ACHN (cell line): ENCODE measurements at places on chromosomes 6 and 20.

DNA sequence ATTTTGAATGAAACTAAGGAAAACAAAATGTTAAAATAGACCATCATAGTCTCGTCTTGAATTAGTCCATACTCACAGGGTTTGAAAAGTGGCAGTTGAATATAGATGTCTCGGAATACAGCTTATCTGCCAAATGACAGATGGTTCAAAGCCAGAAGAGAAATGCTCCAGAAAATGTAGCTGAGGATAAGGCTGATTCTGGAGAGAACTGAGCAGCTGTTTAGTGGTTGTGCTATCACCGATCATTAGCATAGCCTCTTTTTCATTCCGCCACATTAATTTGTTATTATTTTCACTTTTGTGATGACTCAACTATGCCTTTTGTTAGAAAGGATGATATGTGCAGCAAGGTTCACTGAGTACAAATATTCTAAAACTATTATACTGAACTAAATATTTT, 390.2 kb upstream of the MAN1A1 start:
- DNase-seq = no peak

DNA sequence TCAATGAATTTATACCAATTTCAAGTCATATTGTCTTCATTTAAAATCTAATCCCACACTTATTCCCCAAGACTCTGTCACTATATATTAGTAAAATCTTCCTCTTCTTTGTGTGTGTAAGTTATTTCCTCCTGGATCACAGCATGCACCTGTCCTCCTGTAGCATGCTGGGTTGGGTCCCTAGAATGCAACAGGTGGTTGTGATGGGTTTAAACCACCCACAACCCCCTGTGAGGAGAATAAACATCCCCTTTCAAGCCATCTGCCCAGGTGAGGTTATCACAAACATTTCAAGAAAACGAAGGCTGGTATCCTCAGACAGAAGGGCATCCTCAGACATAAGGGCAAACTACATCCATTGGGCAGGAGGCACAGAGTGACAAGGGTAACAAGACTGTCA, 26.4 kb downstream of the DZANK1 start:
- no peak for DNase-seq

DNA sequence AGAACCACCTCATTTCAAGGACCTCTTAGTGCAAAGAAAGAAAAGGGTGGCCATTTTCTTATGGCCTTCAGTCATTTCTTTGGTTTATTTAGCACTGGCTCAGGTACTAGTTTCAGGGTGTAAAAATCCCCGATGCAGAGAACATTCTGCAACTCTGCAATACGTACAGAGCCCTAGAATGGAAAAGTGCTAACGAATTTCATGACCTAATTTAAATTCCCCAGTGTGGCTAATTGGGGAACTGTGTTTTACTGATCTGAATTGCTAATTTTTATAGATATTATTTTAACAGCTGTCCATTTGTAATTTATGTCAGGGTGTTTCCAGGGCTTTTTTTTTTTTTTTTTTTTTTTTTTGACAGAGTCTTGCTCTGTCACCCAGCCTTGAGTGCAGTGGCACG, 160.7 kb downstream of the UST start:
- DNase-seq = no peak

- DNase-seq = no peak
Measured at GRCh38 chr20:20743511-20744169, 31.2 kb upstream of the RALGAPA2 start.

DNA sequence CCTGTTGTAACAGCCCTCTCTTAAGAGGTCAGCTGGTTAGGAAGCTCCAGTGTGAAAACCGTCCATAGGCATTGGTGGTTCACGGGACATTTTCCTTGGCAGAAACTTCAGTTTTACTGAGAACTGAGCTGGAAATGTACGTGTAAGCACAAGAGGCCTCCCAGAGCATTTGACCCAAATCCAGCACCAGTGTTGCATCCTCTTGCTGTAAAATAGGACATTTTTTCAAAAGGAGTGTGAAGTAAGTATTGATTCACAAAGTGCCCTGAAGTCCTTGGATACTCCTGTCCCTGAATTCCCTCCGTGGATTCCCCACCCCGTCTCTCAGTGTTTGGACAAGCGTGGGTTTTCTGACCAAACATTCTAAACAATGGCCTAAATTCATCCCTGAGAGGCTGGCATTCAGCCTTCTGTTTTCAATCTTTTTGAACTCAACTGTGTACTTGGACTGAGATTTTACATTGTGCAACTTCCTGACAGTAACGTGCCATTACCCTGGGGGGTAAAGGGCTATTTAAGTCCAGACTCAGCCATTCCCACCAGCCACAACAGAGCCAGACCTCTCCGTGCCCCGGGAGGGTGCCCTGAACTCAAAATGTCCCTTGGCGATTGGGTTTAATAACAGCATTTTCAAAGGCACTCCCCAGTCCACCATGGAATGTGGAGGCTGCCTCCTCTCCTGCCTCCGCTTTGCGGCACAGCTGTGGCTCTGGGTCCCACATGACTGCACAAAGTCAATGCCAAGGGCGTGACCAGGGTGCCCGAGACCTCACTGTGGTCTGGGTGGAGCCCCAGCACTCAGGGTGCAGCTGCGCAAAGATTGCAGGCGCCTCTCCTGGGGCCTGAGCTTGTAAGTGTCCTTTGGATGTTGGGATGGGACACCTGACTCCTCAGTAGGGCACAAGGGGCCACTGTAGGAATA, 92.7 kb upstream of the AFDN start:
- no peak for DNase-seq

DNA sequence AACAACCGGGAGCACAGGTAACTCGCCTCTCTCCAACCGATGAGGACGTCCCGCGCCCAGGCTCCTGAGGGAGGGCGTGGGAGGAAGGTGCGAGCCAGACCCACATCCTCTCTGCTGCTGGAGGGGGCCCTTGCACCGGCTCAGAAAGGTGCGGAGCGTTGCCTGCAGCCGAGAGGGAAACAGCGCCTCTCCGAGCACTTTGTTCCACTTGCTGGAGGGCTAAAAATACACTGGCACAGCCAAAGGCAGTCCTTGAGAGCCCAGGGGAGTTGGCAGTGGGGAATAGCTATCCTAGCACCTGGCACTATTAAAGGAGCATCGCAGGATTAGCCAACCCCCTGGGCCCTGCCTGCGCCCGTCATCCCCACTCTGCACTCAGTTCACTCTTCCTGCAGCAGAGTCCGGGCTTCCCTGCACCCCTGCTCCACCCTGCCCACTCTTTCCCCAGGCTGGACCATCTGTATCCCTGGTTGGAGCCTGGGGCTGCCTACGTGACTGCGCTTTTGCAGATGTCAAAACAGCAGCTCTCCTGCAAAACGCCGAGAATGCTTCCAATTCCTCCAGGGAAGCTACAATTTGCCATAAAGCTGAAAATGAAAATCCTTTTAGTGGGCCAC, 108.9 kb downstream of the SNX5 start:
- DNase-seq = no peak

DNA sequence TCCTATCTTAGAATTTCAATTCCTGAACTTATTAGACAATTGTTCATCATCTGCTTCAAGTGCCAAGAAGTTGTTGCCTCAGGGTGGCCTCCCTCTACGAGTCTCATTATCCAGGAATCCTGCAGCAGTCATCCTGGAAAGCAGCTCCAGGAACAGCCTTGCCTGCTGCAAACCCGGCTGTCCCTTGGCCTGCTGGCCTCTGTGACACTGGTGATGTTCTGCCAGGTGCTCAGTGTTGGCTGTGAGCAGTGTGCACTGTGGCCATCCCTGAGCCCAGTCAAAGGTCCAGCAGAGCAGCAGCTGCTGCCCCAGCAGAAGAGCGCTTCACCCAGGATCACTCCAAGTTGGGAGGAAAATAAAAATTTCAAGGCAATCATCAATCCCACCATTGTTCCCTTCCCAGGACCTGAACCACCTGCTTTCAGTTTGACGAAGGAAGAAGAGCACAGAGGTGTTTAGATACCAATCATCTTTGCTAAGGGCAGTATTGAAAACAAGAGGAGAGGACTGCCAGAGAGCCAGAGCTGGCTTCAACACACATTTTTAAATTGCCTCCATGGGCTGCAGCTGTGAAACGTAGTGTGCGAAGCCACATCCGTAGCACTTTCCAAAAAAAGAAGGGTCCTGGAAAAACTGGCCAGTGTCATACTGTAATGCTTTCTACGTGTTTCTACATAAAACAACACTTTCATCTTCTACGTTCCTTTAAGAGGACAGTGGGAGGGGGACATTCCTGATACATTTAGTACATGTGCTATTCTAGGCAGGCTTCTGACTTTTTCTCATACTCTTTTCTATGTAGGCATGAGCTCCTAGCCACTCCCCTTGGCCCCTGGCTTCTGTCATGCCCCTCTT, 7.2 kb upstream of the FAM50B start:
- DNase-seq = no peak

- DNase-seq = no peak
Measured at GRCh38 chr6:157976345-157977175, 5.1 kb upstream of the SYNJ2 start.

- DNase-seq = no peak
Measured at GRCh38 chr20:14341801-14342200, 4.4 kb upstream of the FLRT3 start.

DNA sequence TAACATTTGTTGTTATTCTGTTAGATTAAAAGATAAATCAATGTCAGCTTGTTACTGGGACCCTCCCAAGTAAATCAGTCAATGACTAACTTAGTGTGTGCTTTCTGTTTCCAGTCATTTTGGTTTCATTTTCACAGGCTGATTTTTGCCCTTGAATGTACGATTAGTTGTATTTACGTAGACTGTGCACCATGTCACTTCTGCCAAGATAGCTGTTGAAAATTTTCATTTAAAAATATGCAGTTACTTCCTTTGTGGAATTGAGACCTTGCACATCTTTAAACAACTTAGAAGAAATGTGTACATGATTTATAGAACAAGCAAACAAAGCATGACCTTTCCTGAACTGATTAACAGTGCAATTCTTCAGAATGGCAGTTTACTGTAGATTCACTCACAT, 944.8 kb upstream of the CITED2 start:
- DNase-seq = peak; percentile 42

DNA sequence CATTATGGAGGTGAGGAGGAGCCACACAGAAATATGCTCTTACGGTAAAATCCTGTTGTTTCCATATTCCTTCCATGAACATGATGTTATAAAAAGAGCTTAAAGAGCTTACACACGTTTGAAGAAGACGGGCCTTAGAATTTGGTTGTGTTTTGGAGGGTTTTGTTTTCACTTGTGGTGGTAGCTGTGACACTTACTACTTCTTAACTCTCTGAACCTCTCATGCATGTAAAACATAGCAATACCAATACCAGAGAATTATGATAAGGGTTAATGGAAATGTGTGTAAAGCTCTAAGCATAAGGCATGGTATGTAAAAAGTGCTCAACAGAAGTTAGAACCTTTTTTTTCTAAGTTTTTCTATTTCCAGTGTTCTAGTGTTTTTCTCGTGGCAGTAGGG, 256.1 kb upstream of the KCNQ5 start:
- no peak for DNase-seq

- no peak for DNase-seq
Measured at GRCh38 chr6:101824551-101825345, 431.2 kb downstream of the GRIK2 start.

GRCh38 chr6:138765896-138766655, 7.5 kb upstream of the CCDC28A start:
- peak; percentile 58 for DNase-seq

- no peak for DNase-seq
Measured at GRCh38 chr6:34272013-34272926, 23.5 kb upstream of the SMIM29 start.

DNA sequence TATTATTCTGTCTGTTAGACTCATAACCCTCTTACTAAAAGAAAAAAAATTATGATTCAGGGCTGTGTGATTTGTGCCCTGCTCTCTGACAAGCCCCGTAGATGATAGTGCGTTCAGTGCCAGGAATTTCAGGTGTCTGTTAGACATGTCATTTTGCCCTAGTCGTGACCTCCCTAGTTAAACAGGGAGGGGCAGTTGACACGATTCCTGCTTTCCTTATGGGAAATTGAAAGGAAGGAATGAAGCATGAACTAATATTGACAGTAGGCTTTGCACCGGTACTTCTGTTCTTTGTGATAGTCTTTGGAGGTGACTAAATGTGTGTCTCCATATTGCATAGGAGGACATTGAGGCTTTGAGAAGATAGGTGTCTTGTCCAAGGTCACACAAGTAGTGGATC, 26.3 kb downstream of the RPRD1B start:
- no peak for DNase-seq

GRCh38 chr6:7727086-7727945, 1.4 kb downstream of the BMP6 start:
- no peak for DNase-seq

DNA sequence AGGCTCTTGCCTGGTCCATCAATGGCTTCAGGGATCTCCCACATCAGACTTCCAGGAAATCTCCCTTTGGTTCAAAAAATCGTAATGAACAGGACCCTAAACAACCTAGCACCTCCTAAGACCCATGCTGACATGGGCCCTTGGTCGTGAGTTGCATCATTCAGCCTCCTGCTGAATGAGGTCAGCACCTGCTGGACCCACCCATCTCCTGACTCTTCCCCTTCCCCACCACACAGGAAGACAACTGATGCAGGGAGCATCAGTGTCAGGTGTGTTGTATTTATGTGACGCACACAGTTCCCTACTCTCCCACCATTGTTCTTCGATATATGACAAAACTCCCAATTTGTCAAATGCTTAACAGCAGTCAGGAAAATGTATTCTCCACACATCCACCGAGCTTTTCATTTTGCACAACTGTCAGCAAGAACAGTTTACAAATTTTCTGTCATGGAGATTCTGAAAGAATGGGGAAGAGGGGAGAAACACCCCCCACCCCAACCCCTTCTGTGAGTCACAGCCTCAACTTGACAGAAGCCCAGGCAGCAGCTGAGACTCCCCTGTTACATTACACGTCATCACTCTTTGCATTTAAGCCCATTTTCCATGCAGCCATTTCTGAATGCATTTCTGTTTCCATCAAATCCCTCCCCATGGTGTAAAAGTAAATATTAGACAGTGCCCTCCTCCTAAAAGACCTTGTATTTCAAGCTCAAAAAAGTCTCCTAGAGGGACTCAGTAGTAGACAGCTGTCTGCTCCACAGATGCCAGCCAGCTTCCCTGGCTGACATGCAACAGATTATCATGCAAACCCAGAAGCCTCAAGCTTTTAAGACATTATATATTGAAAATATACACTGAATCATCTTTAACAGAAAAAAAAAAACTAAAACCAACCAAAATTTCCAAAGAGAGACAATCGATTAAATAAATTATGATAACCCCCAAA, 577.5 kb downstream of the PTPRT start:
- DNase-seq = no peak

GRCh38 chr20:60465993-60466686, 507.9 kb downstream of the CDH26 start:
- no peak for DNase-seq

- DNase-seq = no peak
Measured at GRCh38 chr6:21935561-21936028, 342.0 kb downstream of the SOX4 start.

DNA sequence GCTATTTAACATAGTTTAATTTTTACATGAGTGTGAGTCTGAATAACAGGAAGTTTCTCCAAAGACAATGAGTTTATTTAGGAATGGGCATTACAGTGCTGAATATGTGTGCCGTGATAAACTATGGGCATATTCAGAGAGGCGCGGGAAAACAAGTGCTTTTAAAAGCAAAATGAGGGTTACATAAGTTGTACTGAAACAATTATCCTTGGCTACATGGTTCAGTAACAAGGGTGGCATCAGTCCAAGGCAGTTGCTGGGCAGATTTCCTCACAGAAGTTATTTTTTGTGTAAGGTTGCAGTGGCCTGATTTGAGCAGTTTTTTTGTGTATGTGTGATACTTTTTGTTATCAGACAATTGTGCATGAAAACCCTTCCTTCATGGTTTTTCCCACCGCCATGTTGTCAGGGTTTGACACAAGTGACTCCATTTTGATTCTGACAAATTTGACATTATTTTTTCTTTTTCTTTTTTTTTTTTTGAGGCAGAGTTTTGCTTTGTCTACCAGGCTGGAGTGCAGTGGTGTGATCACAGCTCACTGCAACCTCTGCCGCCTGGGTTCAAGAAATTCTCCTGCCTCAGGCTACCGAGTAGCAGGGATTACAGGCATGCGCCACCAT, 22.3 kb upstream of the PXDC1 start:
- no peak for DNase-seq
